ENCODE measurements at places on chromosomes 5 and 9. TPM values are rescaled to one million over a fixed set of nuclear protein-coding genes. Genes with fewer than 3 reads are reported as not detected.

Gene GRIN1
- total RNA-seq, result 1.1 TPM

DNA sequence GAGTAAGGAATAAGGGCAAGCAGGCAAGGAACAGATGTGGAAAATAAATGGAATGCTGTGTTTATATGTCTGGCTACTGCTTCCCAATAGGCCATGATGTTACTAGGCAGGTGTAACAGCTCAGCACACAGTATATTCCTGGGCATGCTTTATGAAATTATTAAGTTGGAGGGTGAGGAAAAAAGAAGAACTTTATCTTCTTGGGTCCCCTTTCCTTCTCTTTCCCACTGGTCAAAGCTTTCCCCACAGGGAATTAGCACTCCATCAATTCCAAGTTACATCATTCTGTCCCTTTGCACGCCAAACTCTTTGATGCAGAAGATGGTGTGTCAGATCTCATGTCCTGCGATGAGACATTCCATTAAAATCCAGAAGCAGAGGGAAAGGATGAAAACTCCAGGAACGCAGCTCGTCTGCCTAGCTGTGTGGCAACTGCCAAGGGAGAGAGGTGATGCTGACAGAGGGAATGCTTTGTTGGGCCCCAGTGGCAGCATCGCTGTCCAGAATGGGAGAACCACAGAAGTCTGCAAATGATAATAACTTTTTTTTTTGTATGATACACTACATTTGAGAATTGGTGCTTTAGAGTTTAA lies 447.3 kb upstream of the ARRDC3 start:
- no peak for DNase-seq

DNA sequence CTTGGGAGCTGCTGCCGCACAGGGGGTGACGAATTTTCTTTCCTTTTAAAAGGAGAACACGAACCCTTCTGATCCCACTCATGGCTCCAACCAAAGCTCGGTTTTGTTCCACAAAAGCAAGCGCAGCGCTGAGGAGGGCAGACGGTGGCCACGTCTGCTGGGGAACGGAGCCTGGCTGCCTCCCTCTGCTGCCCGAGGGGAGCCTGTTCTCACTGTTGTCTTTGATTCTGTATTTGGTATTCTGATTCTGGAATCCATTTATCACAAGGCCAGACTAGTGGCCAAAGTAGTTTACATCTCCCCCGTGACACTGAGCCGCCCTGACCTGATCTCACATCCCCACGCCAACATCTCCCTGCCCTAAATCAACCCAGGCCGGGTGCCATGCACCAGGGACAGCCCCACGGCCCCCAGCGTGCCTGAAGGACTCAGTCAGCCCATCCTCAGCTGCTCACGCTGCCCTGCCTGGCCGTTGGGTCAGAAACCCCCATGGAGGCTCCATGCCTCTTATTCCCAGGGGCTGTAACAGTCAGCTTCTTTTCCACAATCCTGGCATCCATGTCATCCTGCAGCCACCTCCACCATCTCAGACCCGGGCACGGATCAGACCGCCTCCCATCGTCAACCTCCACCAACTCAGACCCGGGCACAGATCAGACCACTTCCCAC lies 6.7 kb upstream of the NSMF start:
- DNase-seq, result no peak

- DNase-seq, result no peak
Observed at GRCh38 chr9:99039505-99040182, 65.3 kb upstream of the TGFBR1 start.

DNA sequence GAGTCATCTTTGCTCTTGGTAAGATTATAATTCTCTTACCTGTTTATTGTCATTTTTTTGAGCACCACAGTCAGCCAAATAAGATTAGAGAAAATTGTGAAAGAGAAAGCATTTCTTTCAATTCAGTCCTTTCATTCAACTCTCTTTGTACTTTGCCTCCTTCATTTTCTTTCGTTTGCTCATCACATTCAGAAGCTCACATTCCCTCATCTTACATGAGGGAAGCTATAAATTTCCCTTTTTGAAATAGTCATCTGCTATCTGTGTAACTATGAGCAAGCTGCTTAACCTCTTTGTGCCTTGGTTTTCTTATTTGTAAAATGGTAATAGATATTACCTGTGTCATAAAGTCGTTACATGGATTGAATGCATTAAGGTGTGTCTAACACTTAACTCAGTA lies 41.4 kb downstream of the PAM start:
- DNase-seq, result no peak
